ENCODE measurements at places on chromosomes 2 and 18.

DNA sequence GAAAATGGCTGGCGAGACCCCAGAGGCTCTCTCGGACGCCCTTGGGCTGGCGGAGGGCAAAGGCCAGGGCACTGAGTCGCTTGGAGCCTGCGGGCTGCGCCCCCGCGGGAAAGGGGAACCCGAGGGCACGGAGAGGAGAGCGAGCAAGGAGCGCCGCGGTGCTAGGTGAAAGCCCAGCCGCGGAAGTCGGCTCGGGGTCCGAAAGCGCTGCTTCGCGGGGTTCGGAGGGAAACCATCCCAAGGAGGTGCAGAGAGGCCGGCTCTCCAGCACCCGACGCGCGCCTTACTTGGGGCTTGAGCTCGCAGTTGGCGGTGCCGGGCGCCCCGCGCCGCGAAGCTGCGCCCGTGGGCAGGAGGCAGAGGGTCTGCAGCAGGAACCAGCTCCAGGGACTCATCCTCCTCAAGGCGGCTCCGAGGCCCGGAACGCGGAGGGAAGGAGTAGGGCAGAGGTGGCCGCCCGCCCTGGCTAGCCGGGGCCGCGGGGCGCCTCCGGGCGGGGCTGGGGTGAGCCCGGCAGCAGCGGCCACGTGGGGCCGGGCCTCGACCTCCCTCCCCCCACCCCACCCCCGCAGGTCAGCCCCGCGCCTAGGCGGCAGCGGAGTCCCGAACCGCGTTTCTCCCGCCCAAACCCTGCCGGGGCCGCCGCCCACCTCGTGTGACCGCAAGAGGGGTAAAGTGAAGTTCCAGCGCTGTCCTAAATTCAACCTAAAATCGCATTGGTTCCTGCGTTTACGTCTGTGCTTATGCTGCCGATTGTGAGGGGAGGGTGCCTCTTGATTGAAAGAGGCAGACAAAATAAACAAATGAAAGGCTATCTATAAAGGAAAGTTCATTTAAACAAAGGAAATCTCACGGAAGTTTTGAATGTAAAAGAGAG is at the start of gene TRABD2A:
TSS of gene TRABD2A (minus strand) at position 440 of the 877 bp plus-strand sequence. CDS start at position 395, 45 bp downstream.
- DNase-seq, result no peak

- DNase-seq, result no peak
Measured at GRCh38 chr18:10234912-10235660, 219.3 kb upstream of the APCDD1 start.

GRCh38 chr2:14524041-14524802 is 108.3 kb upstream of the LRATD1 start:
- no peak for DNase-seq

DNA sequence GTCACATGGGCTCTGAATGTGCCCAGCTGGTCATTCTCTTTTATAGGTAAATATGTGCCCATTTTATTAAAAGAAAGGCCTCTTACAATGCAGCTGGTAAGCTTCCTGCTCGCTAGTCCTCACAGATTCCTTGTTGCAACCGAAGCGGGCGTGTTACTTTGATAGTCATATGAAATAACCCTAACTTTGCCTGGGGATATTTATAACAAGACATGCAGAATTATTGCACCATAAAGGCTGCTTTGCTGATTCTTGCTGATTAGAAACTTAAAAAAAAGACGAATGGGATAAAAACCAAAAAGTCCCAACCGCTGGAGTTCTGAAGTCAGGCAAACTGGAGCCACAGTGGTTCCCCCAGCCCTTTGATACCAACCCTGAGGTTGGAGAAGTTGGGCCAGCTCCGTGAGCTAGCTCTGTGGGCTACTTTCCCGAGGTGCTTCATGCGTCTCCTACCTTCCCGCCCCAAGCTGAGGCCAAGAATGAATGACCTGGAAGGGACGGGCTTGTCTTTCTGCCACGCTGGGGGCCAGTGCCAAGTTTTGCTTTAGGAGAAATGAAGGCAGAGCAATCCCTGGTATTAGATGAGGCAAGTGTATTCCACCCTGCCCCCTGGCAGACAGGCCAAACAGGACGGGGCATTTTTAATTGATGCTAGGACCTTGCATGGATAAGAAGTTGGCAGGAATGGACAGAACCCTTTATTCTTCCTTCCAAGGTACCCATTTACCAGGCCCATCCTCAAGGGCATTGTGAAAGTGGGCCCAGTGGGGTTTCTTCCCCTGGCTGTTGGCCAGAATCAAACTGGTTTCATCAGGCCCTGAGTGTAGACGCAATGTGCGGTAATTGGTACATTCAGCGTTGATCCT is 140.4 kb downstream of the KCTD1 start:
- no peak for DNase-seq

DNA sequence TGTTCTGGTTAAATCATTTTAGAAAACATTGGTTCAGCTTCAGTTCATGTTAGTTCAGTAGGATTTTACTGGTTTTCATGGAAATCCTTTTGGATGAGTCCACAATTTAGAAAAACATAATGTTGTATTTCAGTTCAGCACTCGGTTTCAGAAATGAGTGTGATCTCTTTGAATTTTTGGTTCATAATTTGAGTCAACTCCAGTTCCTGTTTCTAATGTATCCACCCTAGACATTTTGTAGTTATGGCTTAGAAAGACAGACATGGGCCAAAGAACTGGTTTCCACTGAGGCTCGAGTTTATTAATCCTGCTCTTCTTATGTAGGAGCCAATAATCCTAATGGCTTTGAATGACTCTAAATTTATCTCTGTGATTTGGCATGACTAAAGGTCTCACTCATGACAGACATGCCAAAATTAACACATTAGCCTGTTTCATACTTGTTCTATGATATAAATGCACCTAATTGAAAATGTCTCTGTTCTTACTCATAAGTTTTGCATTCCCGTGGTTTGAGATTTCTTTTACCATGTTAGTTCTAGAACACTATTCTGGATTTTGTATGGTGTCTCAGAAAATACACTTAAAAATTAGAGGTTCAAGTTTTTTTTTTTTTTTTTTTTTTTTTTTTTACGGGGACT is 82.3 kb upstream of the SPRED2 start:
- no peak for DNase-seq

- DNase-seq, result no peak
Measured at GRCh38 chr2:71669058-71669456, 215.7 kb downstream of the DYSF start.

DNA sequence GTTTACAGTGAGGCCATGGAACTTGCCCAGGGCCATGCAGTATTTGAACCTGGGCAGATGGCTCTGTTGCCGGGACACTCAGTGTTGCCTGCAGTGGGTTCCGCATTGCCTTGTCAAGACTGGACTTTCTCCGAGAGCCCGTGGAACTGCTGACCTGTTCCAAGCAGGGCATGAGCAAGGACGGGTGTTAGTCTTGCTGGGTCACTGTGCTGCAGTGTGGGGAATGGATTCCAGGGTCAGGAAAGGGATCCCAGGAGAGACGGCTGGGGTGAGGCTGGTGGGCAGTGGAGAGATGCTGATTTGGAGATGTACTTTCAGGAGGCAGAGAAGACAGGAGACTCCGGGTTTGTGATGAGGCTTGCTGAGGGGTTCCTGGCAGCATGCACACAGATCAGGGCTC is 348.7 kb upstream of the HS6ST1 start:
- no peak for DNase-seq

- no peak for DNase-seq
Measured at GRCh38 chr2:166932032-166932431, 43.8 kb downstream of the XIRP2 start.

GRCh38 chr18:43054815-43055519 is 60.5 kb downstream of the RIT2 start:
- DNase-seq, result no peak

DNA sequence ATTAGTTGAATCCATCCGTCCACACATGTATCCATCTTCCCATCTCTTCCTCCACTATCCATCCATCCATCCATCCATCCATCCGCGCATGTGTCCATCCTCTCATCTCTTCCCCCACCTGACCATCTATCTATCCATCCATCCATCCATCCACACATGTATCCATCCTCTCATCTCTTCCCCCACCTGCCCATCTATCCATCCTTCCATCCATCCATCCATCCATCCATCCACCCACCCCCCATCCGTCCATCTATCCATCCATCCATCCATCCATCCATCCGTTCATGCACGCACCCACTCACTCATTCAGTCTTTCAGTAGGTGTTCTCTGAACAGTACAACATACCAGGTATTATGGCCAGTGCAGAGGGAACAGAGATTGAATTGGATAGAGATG is 18.9 kb upstream of the GREB1 start:
- no peak for DNase-seq

DNA sequence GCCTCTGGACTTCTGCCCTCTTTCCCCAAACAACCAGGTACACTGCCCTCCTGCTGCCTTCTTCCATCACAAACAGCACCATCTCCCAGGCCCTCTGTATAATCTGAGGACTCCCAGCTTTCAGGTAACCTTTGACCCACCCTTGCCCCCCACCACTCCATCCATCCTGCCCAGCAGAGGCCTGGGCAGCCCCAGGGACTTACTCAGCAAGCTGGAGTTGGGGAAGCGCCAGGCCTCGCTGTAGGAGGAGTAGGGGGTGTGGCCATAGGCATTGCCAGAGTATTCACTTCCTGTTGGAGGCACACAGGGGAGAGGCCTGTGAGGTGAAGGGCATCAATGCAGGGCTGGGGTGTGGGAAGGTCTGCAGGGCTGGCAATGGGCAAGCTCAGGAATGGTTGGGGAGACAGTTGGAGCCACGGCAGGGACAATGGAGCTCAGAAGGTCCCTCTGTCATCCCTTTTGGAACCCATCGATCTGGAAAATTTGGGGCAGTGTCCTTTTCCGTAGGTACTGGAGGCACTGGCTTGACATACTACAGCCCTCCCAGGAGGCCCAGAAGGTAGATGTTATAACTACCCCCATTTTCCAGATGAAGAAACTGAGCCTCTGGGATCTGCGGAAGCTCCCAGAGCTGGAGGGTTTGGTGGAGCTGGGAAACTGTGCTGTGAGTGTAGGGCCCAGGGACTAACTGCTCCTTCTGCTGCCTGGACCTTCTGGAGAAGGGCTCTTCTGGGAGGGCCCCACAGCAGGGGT is 46.3 kb downstream of the PSD4 start:
- DNase-seq, result no peak

DNA sequence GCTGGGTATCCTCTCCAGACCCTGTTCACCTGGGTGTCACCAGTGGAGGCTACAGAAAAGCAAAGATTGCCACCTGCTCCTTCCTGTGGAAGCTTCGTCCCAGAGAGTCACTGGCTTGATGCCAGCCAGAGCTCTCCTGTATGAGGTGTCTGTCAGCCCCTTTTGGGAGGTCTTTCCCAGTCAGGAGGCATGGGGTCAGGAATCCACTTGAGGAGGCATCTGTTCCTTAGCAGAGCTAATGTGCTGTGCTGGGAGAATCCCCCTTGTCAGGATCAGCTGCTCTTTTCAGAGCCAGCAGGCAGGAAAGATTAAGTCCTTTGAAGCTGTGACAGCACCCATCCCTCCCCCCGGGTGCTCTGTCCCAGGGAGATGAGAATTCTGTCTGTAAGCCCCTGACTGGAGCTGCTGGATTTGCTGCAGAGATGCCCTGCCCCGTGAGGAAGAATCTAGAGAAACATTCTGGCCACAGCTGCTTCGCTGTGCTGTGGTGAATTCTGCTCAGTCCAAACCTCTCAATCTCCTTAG is 121.8 kb downstream of the GPR39 start:
- no peak for DNase-seq

GRCh38 chr18:54881229-54881768 is 53.0 kb downstream of the RAB27B start:
- DNase-seq, result no peak

GRCh38 chr2:134169788-134170187 is 84.1 kb upstream of the MGAT5 start:
- DNase-seq, result no peak

DNA sequence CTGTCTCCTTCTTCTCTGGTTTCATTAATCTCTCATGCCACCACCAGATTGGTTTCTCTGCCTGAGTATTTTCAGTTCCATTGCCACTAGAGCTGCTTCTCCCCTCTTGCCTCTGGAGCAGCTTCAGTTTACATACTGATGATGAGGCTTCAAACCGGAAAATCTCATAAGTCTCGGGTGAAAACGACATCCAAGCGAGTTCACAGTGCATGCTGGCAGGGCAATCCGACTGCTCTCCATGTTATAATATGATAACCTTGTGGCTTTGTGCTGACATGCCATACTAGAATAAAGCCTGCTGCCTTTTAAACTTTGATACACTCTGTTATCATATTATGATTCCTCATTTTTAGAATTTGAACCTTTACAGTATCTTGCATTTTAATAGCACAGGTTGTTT is 153.5 kb downstream of the PRPF40A start:
- no peak for DNase-seq

DNA sequence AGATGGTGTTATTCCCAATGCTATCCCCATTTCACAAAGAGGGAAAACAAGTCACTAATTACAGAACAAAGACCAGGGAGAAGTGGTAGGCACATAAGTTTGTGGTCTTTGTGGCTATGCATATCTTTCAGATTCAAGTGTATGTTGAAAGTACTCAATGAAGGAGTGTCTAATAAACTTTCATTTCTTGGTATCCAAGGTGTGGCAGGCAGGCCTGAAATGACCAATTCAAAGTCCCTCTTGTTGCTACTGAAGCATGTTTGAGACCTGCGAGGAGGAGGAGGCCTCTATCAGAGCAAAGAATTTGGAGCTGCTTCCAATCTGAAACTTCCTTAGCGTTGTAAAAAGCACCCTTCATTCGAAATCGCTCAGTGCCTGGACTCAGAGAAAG is 60.9 kb upstream of the KLF7 start:
- DNase-seq, result no peak

GRCh38 chr2:108936866-108937265 is 52.2 kb downstream of the EDAR start:
- DNase-seq, result no peak

- no peak for DNase-seq
Measured at GRCh38 chr2:36482576-36483214, 115.3 kb downstream of the FEZ2 start.

- DNase-seq, result no peak
Measured at GRCh38 chr18:14031053-14031452, 101.2 kb downstream of the ZNF519 start.

DNA sequence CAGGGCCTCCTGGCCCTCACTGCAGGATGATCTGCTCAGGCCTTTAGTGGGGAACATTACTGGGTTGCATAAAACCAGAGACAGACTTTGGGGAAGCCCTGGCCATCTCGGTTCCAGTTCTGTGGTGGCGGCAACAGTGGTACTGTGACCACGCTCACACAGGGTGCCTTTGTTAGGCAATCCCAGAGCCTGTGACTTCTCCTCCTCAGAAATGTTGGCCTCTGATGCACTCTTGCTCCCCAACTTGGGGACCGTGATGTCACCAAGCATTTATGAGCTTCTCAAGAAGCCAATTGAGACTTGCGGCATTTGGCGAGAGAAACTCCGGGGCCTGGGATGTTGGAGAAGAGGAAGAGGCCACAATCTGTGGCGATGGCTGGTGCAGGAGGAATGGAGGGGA is 80.9 kb upstream of the PKDCC start:
- DNase-seq, result peak; percentile 41

GRCh38 chr2:176083796-176084261 is at the start of gene EVX2:
EVX2 (minus strand) TSS chr2:176083962; CDS start chr2:176083776, 186 bp downstream.
- no peak for DNase-seq

DNA sequence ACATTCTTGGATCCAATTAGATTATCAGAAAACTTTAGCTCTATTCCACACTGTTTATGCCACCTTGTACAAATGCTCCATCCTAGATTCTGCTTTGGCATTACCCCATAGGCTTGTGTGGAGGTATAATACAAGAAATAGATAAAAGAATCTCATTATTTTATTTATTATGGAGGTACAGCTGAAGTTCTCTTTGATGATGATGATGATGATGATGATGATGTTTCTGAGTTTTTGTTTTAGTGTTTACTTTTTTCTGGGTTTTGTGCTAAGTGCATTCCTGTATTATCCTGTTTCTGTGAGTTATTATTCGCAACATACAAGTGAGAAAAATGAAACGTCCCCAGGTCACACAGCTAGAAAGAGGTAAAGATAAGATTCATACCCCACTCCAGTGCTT is 43.4 kb downstream of the ANXA4 start:
- no peak for DNase-seq

- DNase-seq, result no peak
Measured at GRCh38 chr2:69345434-69345833, 41.6 kb downstream of the GFPT1 start.
